ENCODE measurements at places on chromosomes 13 and 19. TPM values are rescaled to one million over a fixed set of nuclear protein-coding genes. Genes with fewer than 3 reads are reported as not detected.

GRCh38 chr13:109756778-109757177 is 29.6 kb downstream of the IRS2 start:
- peaks cover 15% of the 10 kb centered on the region for H3K36me3 ChIP-seq
- no peak overlapping the region for H3K4me3 ChIP-seq
- H3K4me1 ChIP-seq, result peaks cover 4% of the 10 kb centered on the region
- H3K27ac ChIP-seq, result no peak overlapping the region

- DNase-seq, result peak; percentile 71
- H3K4me3 ChIP-seq, result no peak overlapping the region
- H3K27me3 ChIP-seq, result no peaks in the 10 kb centered on the region
- no peak overlapping the region for H3K27ac ChIP-seq
Measured at GRCh38 chr19:11881151-11881800, 6.3 kb upstream of the ZNF69 start.

DNA sequence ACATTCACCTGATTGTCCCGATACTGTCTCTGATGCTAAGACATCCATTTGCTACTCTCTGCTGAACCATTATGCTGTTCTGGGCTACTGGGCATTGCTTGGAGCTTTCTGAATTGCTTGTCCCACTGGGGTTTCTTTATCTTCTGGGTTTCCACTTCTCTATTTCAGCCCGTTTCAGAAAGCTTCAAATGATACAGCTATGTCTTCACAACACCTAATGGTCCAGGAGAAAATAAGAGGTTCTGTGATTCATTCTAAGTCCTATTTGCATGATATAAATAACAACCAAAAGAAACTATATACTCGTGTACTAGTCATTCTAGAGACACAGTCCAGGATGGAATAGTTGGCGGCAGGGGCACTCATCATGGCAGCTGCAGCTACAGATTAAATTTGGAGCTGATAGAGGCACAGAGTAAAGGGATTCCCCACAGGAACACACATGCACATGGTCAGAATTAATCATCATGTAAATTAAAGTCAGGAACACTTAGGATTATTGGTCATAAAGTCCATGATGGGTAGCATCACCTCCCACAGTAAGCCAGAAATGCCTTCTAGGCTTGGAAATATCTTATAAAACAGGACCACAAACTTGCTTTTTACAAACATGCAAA is 33.3 kb upstream of the SCEL start:
- no peak overlapping the region for H3K27ac ChIP-seq
- H3K4me1 ChIP-seq, result peaks cover 21% of the 10 kb centered on the region
- H3K27me3 ChIP-seq, result peaks cover 4% of the 10 kb centered on the region
- H3K36me3 ChIP-seq, result no peaks in the 10 kb centered on the region
- no peak for DNase-seq

DNA sequence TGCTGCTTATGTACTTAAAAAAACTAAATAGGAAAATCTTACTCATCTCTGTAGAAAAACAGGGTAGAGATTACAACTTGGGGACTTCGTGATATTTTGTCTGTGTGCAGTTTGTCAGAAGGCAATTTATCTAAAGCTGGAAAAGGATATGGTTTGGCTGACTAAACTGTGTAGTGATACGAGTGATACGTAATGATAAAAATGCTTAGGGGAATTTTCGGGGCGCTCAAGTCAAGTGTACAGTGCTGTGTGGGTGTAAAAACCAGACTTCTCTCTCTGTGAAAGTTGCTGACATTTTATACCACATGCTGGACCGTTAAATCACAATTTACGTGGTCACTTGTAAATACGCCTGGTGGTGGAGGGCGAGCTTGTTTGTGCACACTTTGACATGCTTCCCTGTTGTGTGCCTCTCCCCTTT is 221.7 kb downstream of the KCNRG start:
- H3K36me3 ChIP-seq, result peaks cover 6% of the 10 kb centered on the region
- peaks cover 15% of the 10 kb centered on the region for H3K4me1 ChIP-seq
- H3K27ac ChIP-seq, result peak overlapping the region; percentile 1
- no peaks in the 10 kb centered on the region for H3K27me3 ChIP-seq
- DNase-seq, result no peak
- no peak overlapping the region for H3K4me3 ChIP-seq

GRCh38 chr19:903266-903797 is 9.7 kb downstream of the R3HDM4 start:
- peaks cover 3% of the 10 kb centered on the region for H3K36me3 ChIP-seq
- no peaks in the 10 kb centered on the region for H3K27me3 ChIP-seq
- no peak for DNase-seq
- H3K27ac ChIP-seq, result no peak overlapping the region
- no peak overlapping the region for H3K4me3 ChIP-seq

DNA sequence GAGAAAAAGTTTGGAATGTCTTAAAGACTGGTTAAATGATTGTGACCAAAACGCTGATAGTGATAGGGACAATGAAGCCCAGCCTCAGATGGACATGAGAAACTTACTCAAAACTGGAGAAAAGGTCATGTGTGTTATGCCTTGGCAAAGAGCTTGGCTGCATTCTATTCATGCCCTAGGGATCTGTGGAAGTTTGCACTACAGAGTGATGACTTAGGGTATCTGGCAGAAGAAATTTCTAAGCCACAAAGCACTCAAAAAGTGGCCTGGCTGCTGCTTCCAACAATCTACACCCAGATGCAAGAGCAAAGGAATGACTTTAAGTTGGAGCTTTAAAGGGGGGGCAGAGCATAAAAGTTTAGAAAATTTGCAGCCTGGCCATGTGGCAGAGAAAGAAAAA is 521.3 kb downstream of the UQCRFS1 start:
- DNase-seq, result no peak
- H3K4me1 ChIP-seq, result no peaks in the 10 kb centered on the region
- H3K27ac ChIP-seq, result no peak overlapping the region
- H3K36me3 ChIP-seq, result no peaks in the 10 kb centered on the region
- H3K27me3 ChIP-seq, result no peaks in the 10 kb centered on the region

Gene FPR3
- not detected for total RNA-seq
